CD4-positive, alpha-beta T cell treated with Interleukin-4 for 4 hours (primary cell): ENCODE measurements at places on chromosomes 11 and 22.

GRCh38 chr11:65435981-65436411 is 13.4 kb downstream of the NEAT1 start:
- no peak for DNase-seq

DNA sequence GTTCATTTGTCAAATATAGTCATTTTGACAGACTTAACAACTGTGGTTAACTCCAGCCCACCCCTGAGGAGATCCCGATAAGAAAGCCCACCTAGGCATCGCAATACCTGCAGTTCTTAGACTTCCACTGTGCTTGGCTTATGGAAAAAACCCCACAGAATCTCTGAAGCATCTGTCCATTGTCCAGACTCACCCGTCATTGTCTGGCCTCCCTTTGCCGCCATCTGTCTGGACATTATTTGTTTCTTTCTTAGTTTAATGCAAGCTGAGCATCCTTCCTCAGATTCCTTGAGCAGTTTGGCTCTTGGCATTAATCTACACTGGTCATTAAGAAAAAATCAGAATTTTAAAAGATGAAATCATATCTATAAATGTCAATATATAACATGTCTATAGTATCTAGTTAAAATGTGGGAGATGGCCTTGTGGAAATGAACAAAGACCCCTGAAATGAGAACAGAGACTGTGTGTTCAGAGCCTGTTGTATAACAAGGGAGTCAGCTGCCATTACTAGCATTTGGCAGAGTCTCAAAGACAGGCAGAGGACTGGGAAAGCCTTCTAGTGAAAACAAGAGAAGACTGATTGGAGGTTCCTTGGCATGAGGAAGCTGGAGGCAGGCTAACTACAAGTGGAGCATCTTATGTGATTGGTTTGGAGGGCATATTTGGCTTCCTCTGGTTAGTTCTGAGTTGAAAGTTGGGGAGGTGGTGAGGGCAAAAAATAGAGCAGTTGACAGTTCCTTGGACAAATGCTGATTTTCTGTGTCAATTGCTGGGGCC is 80.4 kb downstream of the SPON1 start:
- no peak for DNase-seq

- peak; percentile 94 for DNase-seq
These were observed 1.4 kb downstream of the PNPLA2 start for GRCh38 chr11:819943-820649.

GRCh38 chr22:37675930-37676735 is 697 bp downstream of the LGALS1 start:
- DNase-seq, result peak; percentile 32

DNA sequence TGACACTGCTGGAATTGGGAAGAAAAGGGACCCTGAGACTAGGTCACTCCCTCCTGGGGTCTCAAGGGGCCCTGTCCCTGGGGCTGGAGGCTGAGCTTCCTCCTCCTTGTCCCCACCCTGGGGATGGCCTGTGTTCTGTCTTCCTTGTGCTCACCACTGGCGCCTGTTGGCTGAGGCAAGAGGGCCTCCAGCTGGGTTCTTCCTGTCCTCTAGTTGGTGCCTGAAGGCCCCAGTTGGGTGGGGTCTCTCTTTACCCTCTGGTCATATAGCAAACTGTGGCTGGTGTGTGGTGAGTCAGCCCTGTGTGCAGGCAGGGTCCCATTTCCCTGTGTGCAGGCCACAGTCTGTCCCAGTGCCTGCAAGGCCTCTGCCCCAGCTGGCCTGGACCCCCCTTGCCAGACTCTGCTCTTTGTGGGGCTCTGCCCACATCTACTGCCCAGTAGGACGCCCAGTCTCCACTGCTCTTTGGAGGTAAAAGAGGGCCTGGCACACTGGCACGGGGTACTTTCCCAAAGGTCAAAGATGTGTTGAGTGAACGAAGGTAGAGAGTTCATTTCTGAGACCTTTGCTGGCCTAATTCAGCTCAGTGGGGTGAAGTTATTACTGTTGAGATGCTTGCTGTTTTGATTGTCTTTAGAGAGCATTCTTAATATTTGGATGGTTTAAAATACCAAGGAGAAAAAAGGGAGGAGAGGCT is 55.1 kb upstream of the CLDN5 start:
- DNase-seq, result no peak

DNA sequence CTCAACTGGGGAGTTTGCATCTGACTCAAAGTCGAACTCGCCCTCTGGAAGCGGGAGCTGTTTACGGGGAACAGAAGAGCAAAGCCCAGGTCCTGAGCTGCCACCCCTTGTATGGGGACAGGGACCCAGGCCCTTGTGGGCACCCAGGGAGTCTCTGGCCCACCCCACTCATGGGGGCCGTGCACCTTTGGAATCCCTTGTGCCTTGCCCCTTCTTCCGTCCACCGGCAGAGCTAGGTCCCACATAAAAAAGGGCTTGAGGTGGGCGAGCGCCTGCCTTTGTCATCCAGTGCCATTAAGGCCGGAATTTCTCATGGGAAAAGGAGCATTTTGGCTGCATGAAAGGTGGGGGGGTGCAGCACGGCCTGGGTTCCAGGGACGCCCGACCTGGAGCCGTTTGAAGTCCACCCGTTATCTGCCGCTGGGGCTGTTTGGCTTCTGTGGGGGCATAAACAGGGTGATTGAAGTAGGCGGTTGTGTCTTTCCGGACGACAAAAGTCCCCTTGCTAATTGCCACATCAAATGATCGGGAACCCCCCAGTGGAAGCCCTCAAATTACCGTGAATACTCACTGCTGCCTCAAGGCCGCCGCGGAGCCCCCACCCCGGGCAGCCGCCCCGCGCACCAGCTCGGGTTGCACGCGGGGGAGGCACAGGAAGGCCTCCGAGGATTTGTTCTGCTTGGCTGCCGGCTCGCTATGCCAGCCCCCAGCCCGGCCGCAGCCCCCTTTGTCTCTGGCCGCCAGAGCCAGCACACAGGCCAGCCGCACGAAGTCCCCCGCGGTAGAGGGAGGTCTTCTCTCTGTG is 49.0 kb upstream of the FGF3 start:
- DNase-seq, result no peak

GRCh38 chr11:126347751-126348668 is 7.5 kb upstream of the ST3GAL4 start:
- DNase-seq, result no peak

- no peak for DNase-seq
These were observed 200.9 kb downstream of the KIF18A start for GRCh38 chr11:27907091-27907490.

- no peak for DNase-seq
These were observed 91.5 kb upstream of the TBCEL start for GRCh38 chr11:120932305-120932915.

GRCh38 chr11:120917559-120918239 is 106.2 kb upstream of the TBCEL start:
- DNase-seq, result no peak

DNA sequence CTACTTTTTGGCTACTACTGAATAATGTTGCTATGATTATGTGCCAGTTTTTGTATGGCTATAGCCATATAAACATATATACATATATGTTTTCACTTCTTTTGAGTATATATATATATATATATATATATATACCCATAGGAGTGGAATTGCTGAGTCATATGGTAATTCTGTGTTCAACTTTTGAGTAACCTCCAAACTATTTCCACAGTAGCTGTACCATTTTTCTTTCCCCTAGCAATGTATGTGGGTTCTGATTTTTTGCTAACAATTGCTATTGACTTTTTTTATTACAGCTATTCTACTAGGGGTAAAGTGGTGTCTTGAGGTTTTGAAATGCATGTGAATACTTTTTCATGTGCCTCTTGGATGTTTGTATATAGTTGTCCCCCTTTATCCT is 30.4 kb downstream of the CBL start:
- DNase-seq, result no peak

DNA sequence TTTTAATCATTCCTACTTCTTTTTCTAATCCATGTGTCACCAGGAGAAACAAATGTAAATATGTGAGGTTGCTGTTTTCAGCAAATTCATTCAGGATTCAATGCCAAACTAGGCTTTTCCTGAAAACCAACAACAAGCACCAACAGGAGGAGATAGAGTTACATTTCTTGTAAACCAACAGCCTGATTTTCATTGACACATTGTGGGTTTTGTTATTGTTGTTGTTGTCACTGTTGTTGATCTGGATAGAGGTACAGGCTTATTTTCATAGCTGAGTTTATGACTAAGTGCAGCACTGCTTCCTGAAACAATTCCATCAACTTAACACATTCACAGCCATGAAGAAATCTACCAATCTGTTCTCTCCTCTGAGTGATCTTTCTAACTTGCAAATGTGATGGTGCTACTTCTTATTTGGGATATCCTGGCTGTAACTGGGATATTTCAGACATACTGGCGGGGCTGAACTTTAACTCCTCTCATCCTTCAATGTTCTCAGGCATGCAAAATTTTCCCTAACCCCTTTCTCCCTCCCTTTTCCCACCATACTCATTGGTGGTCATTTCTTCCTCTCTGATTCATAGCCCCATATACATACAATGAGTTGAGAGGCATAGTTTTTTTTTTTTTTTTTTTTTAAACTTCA is 65.5 kb downstream of the ME3 start:
- DNase-seq, result no peak

DNA sequence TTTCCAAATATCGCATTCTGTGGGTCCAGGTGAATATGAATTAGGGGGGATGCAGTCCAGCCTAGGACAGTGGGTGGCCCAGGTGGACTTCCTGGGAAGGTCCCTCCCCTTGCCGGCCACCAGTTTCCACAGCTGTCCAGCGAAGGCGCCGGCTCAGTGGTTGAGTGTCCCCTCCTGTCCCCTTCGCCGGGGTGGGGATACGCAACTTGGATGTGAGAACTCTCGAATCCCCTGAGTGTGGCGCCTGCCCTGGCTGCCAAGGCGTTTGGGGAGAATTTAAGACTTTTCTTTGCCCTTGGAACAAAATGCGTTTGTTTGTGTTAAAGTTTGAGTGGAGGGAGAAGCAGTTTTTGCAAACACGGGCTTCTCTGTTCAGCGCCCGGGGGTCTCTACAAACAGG is 123.7 kb downstream of the KCNQ1OT1 start:
- DNase-seq, result no peak

DNA sequence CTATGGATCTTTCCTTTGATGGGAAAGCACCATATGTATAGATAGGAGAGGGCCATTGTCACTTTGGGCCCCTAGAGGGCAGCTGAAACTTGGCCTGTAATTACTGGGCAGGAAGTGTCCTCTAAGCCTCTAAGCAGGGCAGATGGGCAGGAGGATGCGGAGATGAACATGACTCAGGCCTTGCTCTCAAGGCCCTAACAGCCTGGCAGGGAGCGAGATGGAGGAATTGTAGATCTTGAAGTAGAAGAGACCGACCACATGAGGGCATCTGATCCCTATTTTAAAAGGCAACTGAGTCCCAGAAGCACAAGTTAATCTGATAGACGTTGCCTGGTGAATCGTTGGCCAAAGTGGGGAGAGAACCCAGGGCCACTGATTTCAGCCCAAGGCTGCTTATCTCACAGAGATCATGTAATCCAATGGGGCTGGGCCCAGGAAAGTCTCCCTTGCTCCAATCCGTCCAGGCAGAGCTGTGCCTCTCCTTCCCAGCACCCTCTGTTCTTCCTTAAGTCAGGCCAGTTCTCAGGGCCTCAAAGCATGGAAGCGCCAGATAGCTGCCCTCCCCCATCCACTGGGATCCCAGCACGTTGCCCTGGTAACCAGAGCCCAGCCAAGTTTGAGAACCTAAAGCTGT is 2.5 kb upstream of the SEPTIN3 start:
- DNase-seq, result peak; percentile 51

DNA sequence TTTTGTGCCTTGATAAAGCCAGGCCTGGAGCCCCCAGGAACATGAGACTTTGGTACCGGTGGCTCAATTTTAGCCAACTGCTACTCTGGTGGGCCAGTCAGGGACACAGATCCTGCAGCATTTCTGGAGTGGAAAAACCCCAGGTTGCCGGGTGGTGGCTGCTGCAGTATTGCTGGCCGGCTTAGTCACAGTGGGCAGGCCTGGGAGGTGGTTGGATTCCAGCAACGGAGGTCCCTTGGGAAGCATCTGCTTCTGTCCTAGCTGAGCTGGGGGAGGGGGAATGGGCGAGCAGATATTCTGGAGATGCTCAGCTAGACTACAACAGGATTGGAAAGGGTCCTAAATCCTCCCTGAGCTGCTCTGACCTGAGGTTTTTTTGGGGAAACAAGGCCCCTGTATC is 31.6 kb upstream of the ACCSL start:
- DNase-seq, result no peak

DNA sequence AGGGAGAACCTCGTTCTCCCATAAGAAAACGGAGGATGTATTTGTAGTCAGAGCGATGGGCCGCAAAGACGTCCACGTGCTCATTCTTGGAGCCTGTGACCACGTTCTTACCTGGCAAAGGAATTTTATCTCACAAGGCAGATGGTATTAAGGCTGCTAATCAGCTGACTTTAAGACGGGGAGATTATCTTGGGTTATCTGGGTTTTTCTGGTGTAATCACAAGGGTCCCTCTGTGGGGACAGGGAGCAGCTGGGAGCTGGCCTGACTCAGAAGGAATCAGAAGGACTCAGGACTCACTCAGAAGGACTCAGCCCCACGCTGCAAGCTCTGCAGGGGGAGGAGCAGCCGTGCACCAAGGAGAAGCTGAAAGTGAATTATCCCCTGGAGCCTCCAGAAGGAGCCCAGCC is 7.5 kb upstream of the SIGIRR start:
- DNase-seq, result no peak

GRCh38 chr11:128318856-128319474 is 268.4 kb downstream of the ETS1 start:
- peak; percentile 91 for DNase-seq

DNA sequence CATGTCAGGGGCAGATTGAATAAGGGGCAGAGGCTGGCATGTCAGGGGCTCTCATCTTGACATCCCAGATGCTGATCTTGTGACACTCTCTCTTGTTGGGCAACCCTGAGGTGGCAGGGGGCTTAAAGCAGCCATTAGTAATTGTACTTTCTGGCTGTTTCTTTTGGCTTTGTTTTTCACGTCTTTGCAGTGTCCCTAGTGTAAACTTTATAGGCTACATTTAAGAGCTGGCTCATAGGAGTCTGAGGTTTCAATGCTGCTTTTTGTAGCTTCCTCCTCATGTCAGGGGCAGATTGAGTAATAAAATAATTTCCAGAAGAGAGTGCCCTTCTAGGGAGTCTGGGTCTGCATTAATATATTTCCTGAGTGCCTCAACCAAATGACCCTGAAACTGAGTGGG is 86.1 kb downstream of the RAB38 start:
- DNase-seq, result no peak
